ENCODE measurements at places on chromosomes 2 and 18. TPM values are rescaled to one million over a fixed set of nuclear protein-coding genes. Genes with fewer than 3 reads are reported as not detected.

GRCh38 chr2:3490191-3491170 is 28.9 kb downstream of the ADI1 start:
- no peak for DNase-seq

DNA sequence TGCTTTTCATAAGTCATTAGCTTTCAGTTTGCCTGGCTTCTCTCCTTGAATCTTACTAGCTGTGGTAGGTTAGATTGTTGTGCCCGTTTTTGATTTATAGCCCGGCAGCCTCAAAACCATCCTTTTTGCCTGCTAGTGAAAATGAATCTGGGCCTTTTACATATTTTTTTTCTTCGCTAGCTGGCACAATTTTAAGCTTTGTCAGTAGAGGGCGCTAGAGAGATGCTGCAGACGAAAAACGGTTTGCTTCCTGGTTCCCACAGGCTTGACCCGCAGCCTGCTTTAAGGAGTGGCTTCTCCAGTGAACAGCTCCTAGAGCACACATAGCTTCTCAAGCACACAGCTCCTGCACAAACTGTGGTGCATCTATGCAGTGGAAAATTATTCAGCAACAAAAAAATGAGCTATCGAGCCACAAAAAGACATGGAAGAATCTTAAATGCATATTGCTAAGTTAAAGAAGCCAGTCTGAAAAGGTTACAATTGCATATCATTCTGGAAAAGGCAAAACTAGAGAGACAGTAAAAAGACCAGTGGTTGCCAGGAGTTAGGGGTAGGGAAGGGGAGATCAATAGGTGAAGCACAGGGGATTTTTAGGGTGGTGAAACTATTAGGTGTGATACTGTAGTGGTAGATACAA is 47.9 kb downstream of the E2F6 start:
- peak; percentile 13 for DNase-seq

DNA sequence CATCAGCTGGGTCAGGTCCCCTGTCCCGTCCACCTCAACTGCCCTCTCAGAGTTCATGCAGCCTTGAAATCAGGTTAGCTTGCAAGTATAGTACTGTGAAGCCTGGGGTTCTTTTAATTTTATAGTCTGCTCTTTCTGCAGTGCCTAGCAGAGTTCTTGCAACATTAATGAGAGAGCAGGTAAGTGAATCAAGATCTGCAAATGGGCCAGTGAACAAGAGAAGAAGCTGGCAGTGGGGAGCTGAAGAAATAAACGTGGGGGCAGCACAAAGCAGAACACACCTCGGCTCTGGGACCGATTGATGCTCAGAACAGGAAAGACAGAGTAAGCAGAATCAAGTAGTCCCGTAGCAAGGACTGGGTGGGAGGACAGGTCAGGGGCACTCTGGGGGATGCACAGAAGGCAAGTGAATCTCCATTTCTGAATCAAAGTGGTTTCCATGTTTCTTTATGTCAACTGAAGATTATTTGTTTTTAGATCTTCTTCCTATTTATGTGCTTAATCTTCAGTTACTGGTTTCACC is 675.5 kb downstream of the RNF144A start:
- no peak for DNase-seq

The APCDD1 gene
- total RNA-seq: not detected

The BOLL gene
- total RNA-seq: not detected

DNA sequence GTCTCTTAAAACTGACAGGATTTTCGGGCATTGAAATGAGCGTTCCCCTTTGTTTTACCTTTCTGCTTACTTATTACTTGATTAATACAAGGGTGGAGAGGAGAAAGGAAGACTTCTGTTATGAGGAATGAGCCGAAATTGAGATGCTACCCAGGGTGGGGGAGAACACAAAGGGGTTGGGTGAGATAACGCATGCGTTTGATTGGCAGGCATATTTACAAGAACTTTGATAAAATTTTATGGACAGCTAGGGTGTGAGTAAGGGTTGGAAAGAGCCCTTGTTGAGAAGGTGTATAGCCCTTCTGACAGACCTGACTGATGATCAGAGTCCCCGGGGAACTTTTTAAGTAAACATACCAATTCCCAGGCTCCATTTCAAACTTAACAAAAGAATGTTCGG is 1.8 kb downstream of the RNF138 start:
- DNase-seq: peak; percentile 46

The LYG2 gene
- not detected for total RNA-seq

- peak; percentile 17 for DNase-seq
These were observed 53.4 kb downstream of the AAK1 start for GRCh38 chr2:69589973-69590652.

GRCh38 chr18:26721854-26722564 is 143.5 kb downstream of the AQP4 start:
- DNase-seq: no peak

- DNase-seq: no peak
These were observed 217.9 kb upstream of the RND3 start for GRCh38 chr2:150705357-150705756.

The CCDC141 gene
- total RNA-seq: 0.87 TPM

DNA sequence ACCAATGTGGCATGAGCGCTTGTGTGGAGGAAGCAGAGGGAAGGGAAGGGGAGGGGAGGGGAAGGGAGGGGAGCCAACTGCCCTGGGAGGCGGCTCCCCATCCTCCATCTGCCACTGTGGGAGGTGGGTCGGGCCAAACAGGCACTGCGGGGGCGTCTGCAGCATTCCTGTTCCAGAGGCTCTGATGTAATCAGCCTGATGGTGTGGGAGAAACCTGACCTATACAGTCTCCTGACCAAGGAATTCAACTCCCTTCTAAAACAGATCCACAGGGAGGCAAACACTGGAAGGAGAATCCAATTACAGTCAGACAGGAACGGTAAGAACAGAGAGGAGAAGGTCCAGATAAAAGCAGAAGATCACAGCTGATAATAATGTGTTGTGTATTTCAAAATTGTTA is 88.8 kb downstream of the CD8B2 start:
- DNase-seq: no peak

- DNase-seq: no peak
These were observed 750.6 kb upstream of the SALL3 start for GRCh38 chr18:78228974-78229373.

- no peak for DNase-seq
These were observed 278.8 kb upstream of the SESTD1 start for GRCh38 chr2:179543361-179543901.

The NAT8 gene
- total RNA-seq: not detected

The VWC2L gene
- not detected for total RNA-seq

DNA sequence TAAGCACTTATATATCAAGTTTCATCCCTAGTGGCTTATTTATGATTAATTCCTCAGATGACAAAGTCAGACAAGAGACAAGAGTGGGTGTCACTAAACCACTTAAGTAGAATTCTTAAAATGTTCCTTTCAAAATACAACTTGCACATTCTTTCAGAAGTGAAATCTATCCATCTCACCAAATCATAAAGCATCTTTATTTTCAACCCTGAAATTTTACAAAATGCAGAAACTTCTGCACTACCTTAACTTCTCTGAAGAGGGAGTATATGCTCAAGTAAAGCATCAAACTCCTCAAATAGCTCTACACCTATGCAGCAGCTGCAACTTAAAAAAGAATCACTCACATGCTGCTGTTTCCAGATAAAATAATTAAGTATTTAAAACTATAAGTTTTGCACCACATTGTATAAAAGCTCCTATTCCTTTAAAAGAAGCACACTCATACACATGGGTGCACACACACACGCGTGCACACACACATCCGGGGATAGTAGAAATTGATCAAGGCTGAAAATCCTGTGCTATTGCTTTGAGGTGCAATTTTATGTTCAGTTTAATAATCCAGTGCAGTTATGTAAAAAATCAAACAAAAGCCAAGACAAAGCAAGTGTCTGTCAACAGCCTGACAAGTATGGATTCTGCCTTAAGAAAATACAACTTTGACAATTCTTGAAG is 244.5 kb downstream of the TCF4 start:
- DNase-seq: peak; percentile 61

DNA sequence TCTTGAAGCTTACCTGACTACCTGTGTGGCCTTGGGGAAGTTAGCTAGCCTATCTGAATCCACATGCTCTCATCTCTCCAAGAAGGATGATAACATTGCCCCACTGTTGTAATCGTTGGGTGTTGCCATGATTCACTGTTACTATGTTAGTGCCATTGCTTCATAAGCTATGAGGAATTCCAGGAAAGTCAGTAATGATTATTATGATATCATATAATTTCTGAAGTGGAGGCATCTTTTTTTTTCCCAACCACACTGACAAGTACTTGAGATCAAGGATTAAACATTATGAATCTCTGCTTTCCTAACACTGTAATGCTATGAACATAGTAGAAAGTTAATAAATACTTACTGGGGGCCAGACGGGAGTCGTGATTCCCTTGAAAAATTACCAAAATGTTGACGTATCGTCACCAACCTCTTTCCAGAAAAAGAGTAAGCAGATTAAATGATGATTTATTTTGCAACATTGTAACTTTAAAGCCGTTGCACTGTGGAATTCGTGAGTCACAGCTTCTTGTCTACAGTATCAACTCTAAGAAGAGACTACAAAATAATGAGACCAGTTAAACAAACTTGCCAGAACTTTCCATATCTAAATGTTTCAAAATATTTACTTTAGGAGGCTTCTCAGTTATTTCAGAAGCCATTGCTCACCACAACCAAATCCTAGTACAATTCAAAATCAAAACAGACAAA is 459.9 kb downstream of the PIK3C3 start:
- no peak for DNase-seq

The SCYGR2 gene
- total RNA-seq: not detected

- no peak for DNase-seq
These were observed 29.9 kb downstream of the IGFBP2 start for GRCh38 chr2:216663106-216663505.

The OR6B2 gene
- not detected for total RNA-seq

DNA sequence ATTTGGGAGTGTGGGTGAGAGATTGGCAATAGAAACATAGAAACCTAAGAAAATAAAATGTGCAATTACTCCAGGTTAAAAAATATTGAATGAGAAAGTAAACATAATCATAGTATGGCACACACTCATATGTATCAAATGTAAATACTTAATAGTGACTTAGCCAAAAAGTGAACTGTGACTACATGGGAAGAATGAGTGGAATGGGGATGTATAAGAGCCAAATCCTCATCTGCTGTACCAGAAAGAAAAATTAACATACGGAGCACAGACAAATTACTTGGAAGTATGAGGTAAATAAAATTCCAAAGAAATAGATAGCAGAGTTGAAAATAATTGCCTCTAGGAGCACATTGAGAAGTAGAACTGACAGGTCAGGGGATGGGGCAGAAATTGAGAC is 4.0 kb downstream of the FLACC1 start:
- no peak for DNase-seq

GRCh38 chr18:43422518-43422917 is 145.2 kb upstream of the SYT4 start:
- no peak for DNase-seq

The AQP12A gene
- total RNA-seq: not detected

The SLC9A2 gene
- not detected for total RNA-seq

DNA sequence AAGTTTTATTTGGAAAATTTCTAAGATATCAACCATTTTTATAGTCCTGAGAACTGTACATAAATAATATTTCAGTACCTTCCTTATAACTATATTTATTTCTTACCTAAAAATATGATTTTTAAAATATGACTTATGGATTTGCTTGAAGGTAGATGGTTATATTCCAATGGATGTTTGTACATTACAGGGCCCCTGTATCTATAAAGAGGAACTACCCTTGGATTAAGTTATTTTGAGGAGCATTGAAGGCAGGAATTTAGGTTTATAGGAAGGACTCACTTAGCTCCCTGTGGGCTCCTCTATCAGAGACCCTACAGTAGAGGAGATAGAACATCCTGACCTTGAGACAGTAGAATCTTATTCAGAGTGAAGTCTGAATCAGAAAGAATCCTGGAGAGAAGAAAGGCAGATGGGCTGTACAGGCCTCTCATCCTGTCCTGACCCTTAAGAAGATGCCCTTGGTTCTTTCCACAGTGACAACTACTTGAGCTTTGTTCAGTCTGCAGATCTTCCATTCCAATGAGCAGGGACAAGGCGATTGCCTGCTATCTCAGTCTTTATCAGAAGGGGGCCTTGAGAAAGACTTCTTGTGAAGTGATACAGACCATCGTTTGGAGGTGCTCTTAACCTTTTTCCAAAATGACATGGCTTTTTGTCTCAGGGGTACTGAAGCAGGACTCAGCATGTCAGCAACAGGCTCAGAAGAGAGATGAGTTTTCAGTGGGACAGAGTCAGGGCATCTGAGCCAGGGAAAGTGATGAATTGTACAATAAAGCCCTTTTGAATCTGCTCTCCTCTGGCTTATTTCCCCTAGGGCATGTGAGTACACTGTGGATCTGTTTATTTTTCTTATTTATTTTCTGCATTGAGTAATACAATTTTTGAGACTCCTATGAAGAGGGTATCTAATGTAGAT is 20.9 kb downstream of the OXER1 start:
- DNase-seq: no peak

GRCh38 chr2:9219027-9219445 is 12.4 kb downstream of the ASAP2 start:
- no peak for DNase-seq

The CD8B gene
- total RNA-seq: not detected

- no peak for DNase-seq
These were observed 161.1 kb downstream of the EN1 start for GRCh38 chr2:118686346-118686745.

DNA sequence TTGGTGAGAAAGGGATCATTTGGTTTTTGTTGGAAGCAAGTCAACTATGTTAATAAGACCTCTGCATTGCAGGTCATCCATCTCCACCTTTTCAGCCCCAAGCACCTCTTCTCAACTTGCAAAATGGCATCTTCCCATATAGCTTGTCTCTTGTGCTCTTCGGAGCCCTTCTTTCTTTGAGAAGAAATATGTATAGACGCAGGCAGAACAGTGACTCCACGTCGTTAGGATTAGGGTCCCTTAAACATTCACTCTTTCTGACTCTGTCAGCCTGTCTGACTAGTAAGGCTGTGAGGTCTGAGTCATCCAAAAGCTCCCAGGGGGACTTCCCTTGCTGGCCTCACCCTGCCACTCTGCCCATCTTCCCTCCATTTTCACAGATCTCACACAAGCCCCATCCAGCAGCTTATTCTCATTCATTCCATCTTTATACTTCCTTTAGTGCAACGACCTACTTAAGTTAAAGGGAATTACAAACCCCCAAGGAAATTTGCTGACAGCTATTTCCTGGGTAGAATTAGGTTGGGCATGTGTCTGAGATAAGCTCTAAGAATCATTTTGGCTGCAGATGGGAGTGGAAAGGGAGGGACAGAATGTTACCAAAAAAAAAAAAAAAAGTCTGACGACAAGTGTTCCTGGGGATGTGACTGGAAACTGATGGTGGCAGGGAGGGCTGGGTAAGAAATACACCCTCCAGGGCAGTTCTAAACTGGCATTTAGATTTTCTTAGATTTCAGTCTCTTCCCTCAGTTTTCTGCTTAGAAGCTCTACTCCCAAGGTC is 37.7 kb upstream of the MEX3C start:
- DNase-seq: no peak
